Inflammatory macrophage (primary cell): ENCODE measurements at places on chromosomes 2 and 18.

DNA sequence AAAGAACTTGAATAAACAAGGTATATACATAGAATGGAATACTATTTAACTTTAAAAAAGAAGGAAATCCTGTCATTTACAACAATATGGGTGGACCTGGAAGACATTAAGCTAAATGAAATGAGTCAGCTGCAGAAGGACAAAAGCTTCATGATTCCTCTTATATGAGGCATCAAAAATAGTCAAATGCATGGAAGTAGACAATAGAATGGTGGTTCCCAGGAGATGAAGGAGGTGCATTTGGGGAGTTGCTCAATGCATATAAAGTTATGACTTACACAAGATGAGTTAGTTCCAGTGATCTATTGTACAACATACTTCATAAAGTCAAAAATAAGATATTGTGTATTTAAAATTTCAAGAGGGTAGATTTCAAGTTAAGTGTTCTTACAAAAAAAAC lies 426.1 kb upstream of the UBE2E3 start:
- DNase-seq, result no peak

GRCh38 chr18:56468396-56468795 lies 170.0 kb downstream of the TXNL1 start:
- peak; percentile 76 for DNase-seq

DNA sequence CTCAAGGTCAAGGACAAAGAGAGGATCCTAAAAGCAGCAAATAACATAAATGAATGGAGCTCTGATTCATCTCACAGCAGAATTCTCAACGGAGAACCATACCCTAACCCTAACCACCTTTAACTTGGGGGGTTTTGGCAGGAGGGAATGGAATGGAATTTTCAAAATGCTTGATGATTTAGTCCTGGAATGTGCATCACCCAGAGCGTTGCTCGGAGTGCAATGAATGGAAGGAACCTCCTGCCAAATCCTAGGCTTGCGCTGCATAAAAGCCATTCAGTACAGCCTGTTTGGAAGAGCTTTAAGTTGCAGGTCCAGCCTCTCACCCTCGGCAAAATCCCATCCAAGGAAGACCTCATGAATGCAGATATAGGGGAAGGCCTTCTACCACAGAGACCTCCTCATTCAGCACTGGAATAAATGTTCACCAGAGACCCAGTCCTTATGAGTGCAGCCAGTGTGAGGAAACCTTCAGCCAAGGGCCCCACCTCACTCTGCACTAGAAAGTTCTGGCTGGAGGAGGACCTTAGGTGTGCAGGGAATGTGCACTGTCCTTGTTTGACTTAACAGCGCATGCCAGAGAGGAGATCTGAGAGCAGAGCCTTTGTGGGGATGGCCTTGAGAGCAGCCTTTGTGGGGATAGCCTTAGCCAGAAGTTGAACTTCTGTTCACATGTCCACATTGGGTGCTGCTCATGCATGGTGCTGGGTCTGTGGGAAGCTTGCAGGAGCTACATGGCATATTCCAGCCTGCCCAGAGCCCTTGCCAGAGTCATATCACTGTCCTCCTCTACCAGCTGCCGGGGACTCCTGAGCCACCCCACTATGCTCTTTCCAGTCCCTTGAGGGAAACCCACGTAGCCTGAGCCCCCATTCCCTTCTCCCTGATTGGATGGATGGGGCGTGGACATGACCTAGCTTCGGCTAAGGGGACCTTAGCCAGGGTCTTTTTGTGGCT lies 30.5 kb downstream of the ASB1 start:
- DNase-seq, result no peak

- no peak for DNase-seq
Measured at GRCh38 chr2:230205034-230205433, 14.8 kb downstream of the SP110 start.

DNA sequence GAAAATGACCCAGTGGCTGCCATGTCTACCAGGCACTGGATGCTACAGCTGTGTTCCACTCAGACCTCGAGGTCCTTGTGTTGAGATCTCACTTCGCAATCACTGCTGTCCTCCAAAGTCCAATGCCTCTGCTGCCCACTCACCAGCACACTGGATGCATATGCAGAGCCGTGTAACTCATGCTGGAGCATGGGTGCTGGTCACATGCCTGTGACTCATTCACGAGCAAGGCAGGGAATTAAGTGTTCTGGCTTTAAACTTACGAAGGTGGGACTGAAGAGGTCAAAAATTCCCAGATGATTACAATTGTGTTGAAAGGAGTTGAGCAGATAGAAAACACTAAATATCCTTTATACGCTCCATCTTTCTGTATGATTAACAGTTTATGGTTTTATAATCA lies 417.5 kb downstream of the NUP35 start:
- no peak for DNase-seq

GRCh38 chr2:40512256-40512655 lies 60.4 kb upstream of the SLC8A1 start:
- no peak for DNase-seq

- DNase-seq, result no peak
Measured at GRCh38 chr2:192051533-192051932, 143.2 kb downstream of the TMEFF2 start.

GRCh38 chr2:158671360-158672245 lies 123.5 kb upstream of the DAPL1 start:
- no peak for DNase-seq

DNA sequence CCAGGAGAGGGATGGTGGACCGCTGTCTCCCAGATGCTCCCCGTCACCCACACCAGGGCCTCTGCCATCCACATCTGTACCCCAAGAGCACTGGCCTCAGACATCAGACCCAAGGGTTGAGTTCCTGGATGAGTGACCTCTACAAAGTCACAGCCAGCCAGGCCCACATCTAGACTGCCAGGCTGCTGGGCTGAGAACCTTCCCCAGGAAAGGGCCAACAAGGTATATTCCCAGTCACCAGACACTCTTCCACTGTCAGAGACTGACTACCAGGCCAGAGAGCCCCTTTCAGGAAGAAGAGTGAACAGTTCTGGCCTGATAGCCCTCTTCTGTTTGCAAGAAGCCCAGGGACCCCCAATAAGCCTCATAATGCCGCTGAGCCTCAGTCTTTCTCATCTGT lies 44.3 kb downstream of the C1QL2 start:
- DNase-seq, result no peak

DNA sequence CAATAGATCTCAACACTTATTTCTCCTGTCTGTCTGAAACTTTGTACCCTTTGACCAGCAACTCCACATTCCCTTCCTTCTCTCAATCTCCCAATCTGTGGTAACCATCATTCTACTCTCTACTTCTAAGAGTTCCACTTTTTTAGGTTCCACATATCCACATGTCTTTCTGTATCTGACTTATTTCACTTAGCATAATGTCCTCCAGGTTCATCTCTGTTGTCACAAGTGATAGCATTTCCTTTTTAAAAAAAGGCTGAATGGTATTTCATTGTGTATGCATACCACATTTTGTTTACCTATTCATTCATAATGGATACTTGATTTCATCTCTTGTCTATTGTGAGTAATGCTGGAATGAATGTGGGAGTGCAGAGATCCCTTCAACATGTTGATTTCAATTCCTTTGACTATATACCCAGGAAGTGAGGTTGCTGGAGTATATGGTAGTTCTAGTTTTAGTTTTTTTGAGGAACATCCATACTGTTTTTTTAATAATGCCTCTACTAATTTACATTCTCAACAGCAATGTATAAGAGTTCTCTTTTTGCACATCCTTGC lies 18.8 kb upstream of the MMADHC start:
- no peak for DNase-seq

GRCh38 chr18:10182009-10182624 lies 268.3 kb downstream of the VAPA start:
- DNase-seq, result no peak

GRCh38 chr2:74845217-74845751 lies 11.4 kb downstream of the HK2 start:
- DNase-seq, result peak; percentile 97
